NCI-H1092 (cell line): ENCODE measurements at places on chromosomes 6 and 20.

- DNase-seq: no peak
Observed at GRCh38 chr20:57394121-57395082, 3.2 kb downstream of the RBM38 start.

GRCh38 chr20:59598625-59599310 is 5.6 kb upstream of the PHACTR3 start:
- DNase-seq: no peak

GRCh38 chr6:159758031-159759001 is 3.5 kb upstream of the ACAT2 start:
- DNase-seq: no peak

DNA sequence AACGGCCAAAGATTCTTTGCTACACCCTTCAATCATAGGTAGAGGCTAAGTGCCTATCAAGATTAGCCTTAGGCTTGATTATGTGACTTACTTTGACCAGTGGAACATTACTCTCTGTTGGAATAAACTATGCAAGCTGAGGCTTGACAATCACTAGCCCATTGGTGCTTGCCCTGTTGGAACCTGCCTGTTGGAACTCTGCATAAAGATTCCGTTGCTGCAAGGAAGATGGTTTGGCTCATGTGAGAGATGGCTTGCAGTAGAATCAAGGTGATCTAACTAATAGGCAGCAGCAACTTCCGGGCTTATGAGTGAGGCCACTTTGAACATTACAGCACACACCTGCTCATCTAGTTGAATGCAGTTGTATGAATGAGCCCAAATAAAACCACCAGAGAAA is 227.7 kb upstream of the TSHZ2 start:
- DNase-seq: no peak

- no peak for DNase-seq
Observed at GRCh38 chr6:72769459-72770125, 147.7 kb downstream of the KCNQ5 start.

DNA sequence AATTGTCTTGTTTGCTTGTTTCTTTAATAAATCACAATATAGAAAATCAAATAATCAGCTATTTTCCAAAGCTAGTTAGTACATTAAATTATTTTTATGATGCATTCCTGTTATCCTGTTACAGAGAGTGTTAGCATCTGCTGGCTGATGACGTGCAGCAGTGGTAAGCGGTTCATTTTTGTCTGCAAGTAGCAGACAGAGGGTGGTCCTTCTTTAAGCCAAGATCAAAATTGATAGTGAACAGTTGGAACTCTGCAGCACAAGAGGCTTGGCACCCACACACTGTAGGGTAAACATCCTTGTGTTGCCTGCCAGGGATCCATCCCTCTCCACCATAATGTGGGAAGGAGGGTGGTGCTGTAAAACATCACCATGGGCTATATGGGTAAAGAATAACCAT is 158.3 kb downstream of the FRK start:
- DNase-seq: no peak

- no peak for DNase-seq
Observed at GRCh38 chr6:8159966-8160365, 57.6 kb upstream of the EEF1E1 start.

DNA sequence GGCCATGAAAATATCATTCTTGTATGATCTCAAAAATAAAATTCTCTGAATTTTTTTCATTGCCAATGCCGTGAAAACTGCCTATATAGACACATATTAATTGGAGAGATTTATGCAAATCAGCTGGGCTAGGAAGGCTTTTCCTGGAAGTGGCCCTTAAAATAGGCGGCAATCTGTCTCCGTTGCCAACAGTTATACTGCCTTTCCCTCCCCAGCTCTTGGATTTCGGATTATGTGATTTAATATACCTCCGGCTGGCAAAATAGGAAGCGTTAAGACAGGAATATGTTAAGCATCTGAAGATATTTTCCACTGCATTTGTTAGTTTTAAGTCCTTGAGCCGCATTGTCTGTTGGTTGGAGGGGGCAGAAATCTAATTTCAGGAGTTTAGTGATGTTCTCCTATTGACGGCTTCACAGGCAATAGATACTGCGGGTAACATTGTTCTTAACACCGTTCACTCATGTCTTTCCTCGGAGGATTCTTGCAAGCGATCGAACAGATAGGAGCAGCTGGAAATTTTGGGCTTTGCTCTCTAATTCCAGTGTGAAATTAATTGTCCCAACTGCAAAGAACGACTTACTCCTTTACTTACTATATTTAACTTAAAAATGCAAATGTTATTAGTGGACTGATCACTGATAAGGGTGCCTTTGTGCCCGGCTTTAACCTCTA is 113.3 kb downstream of the LINC00237 start:
- no peak for DNase-seq

DNA sequence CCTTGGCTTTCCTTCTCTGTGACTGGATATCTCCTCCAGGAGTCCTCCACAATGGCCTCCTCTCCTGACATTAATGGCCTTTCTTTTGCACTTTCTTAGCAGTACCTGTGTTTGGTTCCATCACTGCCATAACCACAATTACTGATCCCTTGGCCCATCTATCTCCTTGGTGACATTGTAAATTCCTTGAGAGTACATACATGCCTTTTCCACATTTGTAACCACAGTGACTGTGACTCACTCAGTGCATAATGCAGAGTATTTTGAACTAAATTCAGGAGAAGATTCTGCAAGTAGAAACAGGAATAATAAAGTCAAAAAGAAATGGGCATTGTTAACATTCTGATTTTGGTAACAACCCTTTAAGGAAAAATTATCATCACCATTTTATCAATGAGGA is 197.2 kb upstream of the SOX4 start:
- no peak for DNase-seq

DNA sequence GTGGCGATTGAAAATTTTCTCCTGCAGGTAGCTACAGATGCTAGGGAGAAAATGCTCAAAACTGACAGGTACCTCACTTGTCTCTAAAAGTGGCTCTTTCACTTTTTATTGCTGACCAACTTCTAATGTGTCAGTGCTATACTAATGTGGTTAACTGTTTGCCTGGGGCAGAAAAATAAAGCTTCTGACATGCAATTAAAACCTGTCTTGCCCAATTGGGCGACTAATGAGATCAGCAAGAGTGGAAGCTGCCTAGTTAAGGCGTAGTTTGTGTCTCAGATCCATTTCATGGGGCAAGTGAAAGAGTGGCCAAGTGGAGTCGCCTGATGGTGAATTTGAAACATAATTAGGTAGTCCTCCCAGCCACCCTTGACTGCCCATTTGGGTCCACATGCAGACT is 193.3 kb downstream of the TSHZ2 start:
- DNase-seq: no peak

- no peak for DNase-seq
Observed at GRCh38 chr6:113645986-113646385, 211.2 kb upstream of the MARCKS start.

- DNase-seq: no peak
Observed at GRCh38 chr6:21246075-21246474, 347.5 kb upstream of the SOX4 start.

DNA sequence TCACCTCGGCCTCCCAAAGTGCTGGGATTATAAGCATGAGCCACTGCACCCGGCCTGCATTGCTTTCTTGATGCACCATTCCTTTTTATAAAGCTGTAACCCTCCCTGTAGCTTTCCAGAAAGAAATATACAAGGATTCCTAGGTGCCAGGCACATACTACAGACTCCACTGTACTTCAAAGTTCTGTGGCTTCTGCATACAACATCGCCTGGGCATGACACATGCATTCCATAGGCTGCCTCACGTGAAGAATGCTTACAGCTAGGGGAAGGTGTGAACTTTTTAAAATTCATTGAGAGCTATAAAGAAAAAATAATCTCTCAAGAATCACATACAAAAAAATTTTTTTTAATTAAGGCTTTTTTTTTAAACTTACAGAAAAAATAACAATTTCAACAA is 50.2 kb downstream of the TRAM2 start:
- no peak for DNase-seq

- no peak for DNase-seq
Observed at GRCh38 chr6:45746046-45746445, 269.6 kb downstream of the CLIC5 start.

- no peak for DNase-seq
Observed at GRCh38 chr6:65248101-65248610, 458.9 kb downstream of the EYS start.

- no peak for DNase-seq
Observed at GRCh38 chr20:40046703-40047102, 642.3 kb downstream of the MAFB start.

- DNase-seq: peak; percentile 28
Observed at GRCh38 chr20:49916146-49917002, 1.0 kb upstream of the SPATA2 start.

GRCh38 chr20:41392871-41393704 is 26.5 kb upstream of the EMILIN3 start:
- DNase-seq: no peak

- no peak for DNase-seq
Observed at GRCh38 chr6:158005626-158006180, 24.0 kb downstream of the SYNJ2 start.

DNA sequence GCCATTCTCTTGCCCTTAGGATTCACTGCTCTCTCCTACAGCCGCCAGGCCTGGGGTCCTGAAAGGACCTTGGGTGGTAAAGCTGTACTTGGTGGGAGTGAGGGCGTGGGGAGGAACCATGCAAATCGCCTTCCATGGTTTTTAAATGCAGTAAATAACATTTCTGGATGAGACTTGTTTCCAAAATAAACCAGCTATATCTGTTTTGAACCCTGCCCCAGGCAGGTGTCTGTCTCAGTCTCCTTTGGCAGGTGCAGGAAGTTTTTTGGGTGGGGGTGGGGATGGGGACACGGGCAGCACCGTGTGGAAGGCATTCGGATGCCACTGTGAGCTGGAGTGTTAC is 14.3 kb downstream of the ITPA start:
- no peak for DNase-seq

DNA sequence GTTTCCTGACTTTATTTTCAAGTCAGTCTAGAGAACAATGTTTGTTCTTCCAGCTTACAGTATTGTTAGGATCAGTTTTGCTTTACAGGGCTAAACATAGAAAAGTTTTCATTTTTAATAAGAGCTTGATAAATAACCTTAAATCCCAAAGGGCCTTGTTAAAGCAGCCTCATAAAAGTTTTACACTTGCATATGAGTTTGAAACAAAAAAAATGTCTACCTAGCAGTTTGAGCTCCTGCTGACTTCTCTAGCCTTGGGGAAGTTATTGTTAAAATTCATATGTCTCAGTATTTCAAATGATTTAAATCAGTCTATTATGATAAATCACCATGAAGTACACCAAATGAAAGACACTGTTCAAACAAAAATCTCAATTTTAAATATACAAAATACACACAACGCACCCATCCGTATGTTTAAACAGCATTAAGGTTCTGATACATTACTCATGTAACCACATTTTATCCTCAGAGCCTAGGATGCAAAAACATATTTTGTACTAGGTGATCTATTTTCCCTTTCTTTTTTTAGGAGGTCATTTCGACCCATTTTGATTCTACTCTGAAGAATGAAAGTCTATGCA is 87.2 kb downstream of the UBE3D start:
- no peak for DNase-seq

GRCh38 chr6:125718109-125718508 is 31.3 kb upstream of the HEY2 start:
- DNase-seq: no peak

- no peak for DNase-seq
Observed at GRCh38 chr6:108710551-108710950, 137.7 kb upstream of the ARMC2 start.

DNA sequence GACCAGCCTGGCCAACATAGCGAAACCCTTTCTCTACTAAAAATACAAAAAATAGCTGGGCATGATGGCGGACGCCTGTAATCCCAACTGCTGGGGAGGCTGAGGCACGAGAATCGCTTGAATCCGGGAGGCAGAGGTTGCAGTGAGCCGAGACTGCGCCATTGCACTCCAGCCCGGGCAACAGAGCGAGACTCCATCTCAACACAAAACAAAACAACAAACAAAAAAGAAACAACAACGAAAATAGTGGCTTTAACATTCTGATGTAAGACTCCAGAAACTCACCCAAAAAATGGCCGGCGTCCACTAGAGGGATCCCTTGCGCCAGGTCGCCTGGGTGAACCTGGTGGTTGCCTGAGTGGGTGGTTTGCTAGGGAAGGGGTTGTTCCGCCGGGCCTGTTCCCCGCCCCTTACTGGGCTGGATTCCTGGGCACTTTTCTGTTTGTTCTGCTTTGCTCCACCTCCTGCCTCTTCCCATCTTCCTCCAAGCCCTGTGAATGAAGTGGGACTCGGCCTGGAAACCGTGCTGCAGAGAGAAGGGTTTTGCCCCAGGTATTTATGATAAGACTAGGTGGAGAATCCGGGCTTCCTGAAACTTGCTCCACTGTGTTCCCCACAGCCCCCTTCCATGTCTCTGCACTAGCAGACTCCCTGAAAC is 1.5 kb downstream of the PABPC1L start:
- no peak for DNase-seq

- no peak for DNase-seq
Observed at GRCh38 chr20:24970754-24971153, 21.7 kb downstream of the CST7 start.

GRCh38 chr6:37618916-37619590 is 78.6 kb downstream of the MDGA1 start:
- DNase-seq: no peak

- no peak for DNase-seq
Observed at GRCh38 chr20:43252761-43253160, 63.1 kb upstream of the PTPRT start.

GRCh38 chr20:59933296-59933848 is at the start of gene SYCP2:
TSS of gene SYCP2 (minus strand) at chr20:59933637. CDS start at chr20:59922413, 11,224 bp downstream.
- DNase-seq: peak; percentile 67

- DNase-seq: no peak
Observed at GRCh38 chr20:24735263-24735662, 213.8 kb upstream of the CST7 start.

- no peak for DNase-seq
Observed at GRCh38 chr6:62775427-62776022, 435.7 kb upstream of the FKBP1C start.

- DNase-seq: no peak
Observed at GRCh38 chr6:73109659-73110058, 115.6 kb downstream of the KHDC1L start.

GRCh38 chr6:139323511-139324300 is 31.9 kb upstream of the TXLNB start:
- DNase-seq: no peak

- no peak for DNase-seq
Observed at GRCh38 chr6:3560211-3560610, 103.4 kb upstream of the SLC22A23 start.

- DNase-seq: no peak
Observed at GRCh38 chr20:36061754-36062153, 92.8 kb upstream of the EPB41L1 start.

DNA sequence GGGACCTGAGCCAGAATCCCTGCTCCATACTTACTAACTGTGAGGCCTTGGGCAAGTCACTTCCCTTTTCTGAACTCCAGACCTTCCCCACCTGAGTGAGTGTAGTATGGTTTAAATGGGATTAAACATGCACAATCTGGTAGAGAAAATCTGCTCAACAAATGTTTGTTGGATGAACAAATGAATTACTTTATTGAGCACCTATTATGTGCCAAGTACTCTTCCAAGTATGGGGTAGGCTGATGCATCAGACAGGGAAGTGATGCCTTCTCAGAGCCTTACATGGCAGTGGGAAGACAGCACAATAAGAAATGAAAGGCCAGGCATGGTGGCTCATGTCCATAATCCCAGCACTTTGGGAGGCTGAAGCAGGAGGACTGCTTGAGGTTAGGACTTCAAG is 15.0 kb upstream of the LBP start:
- no peak for DNase-seq
